ENCODE measurements at places on chromosomes 11 and 22.

DNA sequence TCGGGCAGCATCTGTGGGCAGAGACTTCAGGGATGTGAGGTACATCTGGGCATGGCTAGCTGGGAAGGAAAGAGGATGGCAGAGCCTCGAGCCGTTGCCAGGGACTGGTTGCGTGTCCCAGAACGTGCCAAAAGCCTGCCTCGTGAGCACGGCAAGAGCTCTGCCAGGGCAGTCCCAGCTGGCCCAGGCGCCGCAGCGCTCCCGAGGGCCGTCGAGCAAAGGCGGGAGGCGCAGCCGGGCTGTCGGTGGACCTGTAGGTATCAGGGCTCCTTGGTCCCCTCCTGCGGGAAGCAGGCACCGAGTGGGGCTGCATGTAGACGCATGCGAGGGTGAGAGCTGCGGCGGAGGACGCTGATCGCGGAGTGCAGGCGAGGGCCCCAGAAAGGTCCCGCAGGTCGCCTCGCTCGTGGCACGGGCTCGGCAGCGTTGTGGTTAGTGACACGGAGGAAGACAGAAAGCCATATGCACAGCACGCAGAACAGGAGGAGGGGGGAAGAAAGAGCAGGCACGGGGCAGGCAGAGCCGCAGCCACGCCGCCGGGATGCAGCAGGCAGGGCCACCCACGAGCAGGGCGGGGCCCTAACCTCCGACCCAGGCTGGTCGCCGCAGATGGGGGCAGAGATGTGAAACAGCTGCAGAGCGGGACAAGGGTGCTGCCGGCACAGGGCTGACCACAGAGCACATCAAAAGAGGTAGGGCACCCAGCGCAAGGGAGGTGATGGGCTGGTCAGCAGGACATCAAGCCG, 18.0 kb downstream of the LSP1 start:
- DNase-seq, result no peak

DNA sequence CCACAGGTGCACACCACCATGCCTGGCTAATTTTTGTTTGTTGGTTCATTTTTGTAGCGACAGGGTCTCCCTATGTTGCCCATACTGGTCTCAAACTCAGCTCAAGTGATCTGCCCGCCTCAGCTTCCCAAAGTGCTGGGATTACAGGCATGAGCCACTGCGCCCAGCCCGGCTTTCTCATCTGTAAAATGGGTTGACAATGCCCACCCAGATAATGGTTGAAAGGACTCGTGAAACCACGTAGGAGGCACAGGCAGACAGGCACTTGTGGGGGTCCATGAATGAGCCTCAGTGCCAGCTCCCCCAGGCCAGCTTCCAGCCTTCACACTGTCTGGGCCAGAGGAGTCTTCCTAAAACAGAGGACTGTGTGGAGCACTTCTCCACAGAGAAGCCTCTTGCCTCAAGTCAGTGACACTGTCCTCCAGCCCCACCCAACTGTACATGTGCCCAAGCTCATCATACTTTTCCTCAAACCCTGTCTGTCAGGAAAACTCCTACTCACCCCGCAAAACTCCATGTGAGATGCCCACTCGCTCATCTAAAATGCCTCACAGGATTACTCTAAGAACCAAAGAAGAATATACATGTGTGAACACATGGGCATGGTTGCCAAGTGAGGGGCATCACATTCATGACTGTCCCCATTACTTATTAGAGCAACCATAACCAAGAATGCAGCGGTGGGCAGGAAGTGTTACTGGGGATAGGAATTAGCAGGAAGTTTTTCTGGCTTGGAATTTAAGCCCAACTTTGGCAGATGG, 32.1 kb upstream of the WNT7B start:
- DNase-seq, result no peak

DNA sequence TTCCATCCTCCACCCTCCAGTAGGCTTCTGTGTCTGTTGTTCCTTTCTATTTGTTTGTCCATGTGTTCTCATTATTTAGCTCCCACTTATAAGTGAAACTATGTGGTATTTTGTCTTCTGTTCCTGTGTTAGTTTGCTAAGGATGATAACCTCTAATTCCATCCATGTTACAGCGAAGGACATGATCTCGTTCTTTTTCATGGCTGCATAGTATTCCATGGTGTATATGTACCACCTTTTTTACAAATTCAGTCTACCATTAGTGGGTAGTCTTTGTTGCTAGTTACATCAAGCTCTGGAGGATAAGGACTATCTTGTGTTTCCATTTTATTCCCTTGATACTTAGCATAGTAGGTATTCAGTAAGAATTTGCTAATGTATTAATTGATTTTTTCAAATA, 664.2 kb upstream of the FAT3 start:
- no peak for DNase-seq

DNA sequence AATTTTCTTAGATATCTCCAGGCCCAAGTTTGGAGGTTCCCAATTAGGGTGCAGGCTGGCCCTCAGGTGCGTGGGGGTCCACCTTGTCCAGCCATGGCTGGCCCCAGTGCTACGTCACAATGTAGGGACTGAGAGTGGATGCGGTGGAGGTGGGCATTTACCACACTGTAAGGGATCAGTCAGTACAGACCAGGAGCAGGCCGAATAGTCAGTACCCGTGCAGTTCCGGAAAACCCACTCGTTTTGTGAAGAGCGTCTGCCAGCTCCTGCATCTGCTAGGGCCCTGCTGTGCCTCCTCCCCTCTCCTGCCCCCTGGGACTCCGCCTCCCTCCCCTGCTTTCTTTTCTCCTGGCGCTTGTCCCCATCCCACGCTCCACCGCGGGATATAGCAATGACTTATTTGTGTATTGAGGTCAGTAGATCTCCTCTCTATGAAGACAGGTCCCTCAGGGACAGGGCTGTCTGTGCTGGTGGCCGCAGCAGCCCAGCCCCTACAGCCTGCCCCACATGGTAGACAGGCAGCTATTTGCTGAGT, 50.4 kb upstream of the SEPTIN5 start:
- peak; percentile 7 for DNase-seq

Measured in GM13976 (cell line).